ENCODE measurements at places on chromosomes 11 and 22. TPM values are rescaled to one million over a fixed set of nuclear protein-coding genes. Genes with fewer than 3 reads are reported as not detected.

LMO1 gene
- not detected for total RNA-seq

CRYBB3 gene
- not detected for total RNA-seq

GGT5 gene
- total RNA-seq = not detected

KRTAP5-2 gene
- not detected for total RNA-seq

HDHD5 gene
- 57.4 TPM for total RNA-seq

SLC17A6 gene
- total RNA-seq = not detected

KRTAP5-8 gene
- not detected for total RNA-seq

KCTD14 gene
- 0.27 TPM for total RNA-seq

Measured in activated CD8-positive, alpha-beta memory T cell treated with anti-CD3 and anti-CD28 coated beads for 36 hours (primary cell).